ENCODE measurements at places on chromosomes 16 and 17. TPM values are rescaled to one million over a fixed set of nuclear protein-coding genes. Genes with fewer than 3 reads are reported as not detected.

DNA sequence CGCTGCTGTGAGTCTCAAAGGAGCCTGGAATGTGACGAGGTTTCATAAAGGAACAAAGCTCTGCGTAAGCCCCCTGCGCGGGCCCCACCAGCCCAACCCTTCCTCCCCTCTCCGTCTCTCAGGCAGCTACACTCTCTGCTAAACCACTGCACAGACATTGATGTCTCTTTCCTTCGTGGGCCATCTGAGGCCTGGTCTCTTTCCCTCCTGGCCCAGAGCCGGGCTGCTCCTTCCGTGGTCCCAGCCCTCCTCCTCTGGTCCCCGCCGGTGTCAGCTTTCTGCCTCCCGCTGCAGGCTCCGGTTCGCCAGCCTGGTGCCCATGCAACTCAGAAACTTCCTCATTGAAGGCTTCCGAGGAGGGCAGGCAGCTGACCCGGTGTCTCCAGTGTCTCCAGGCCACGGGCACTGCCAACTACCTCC, 7.4 kb downstream of the SCARF1 start:
- no peak overlapping the region for H3K27ac ChIP-seq
- no peaks in the 10 kb centered on the region for H3K4me1 ChIP-seq
- no peak overlapping the region for H3K4me3 ChIP-seq
- H3K36me3 ChIP-seq, result no peaks in the 10 kb centered on the region
- no peaks in the 10 kb centered on the region for H3K27me3 ChIP-seq

- H3K4me1 ChIP-seq, result no peaks in the 10 kb centered on the region
- H3K36me3 ChIP-seq, result no peaks in the 10 kb centered on the region
- no peaks in the 10 kb centered on the region for H3K27me3 ChIP-seq
- no peak overlapping the region for H3K4me3 ChIP-seq
- no peak for DNase-seq
- no peak overlapping the region for H3K27ac ChIP-seq
Measured at GRCh38 chr17:69357701-69358100, 30.8 kb upstream of the ABCA5 start.

Gene HEATR9
- polyA plus RNA-seq, result 0.09 TPM

DNA sequence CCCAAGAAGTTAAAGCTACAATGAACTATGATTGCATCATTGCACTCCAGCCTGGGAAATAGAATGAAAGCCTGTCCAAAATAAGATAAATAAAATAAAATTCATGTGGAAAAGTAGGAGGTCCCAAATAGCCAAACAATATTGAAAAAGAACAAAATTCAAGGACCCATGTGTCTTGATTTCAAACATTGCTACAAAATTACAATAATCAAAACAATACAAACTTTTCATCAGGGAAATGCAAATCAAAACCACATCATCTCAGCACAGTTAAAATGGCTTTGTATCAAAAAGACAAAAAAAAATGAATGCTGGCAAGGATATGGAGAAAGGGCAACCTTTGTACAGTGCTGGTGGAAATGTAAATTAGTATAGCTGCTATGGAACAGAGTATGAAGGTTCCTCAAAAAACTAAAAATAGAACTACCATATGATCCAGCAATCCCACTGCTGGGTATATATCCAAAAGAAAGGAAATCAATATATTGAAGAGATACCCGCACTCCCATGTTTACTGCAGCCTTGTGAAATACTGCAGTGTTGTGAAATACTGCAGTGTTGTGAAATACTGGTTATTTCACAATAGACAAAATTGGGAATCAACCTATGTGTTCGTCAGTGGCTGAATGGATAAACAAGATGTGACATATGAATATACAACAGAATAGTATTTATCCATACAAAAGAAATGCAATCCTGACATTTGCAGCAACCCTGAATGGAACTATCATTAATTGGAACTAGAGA, 24.5 kb upstream of the ZNF287 start:
- H3K27ac ChIP-seq, result no peak overlapping the region
- H3K36me3 ChIP-seq, result no peaks in the 10 kb centered on the region
- H3K4me1 ChIP-seq, result peaks cover 3% of the 10 kb centered on the region
